Left hindlimb (tissue), 1 donor: ENCODE measurements at places on chromosomes 6 and 20.

- DNase-seq: peak; percentile 84
These were observed 44.1 kb downstream of the DPPA5 start for GRCh38 chr6:73309785-73310502.

GRCh38 chr6:2549834-2550233, 200.9 kb downstream of the MYLK4 start:
- no peak for DNase-seq

DNA sequence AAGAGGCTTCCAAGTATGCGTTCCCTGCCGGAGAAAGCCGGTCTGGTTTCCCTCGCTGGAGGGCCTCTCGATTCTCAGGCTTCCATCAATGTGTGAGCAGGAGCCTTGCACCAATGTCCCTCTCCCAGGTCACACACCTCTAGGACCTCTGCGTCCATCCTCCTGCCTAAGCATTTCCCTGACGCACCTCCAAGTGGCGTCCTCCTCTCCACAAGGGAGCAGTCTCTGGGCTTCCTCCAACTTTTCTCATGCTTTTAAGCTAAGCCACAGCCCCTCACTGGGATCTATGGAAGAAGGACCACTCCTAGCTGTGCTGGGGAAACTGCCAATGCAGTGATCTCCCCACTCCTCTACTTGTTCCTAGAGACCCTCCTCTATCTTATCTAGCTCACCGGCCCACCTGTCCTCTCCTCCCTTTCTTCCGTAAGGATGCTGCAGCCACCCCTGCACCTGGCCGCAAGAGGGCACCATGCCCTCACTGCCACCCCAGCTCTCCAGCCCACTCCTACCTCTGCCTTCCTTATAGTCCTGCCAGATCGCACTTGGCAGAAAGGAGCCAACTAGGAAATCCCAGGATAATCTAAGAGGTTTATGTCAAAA, 258.7 kb downstream of the LRFN2 start:
- DNase-seq: no peak

GRCh38 chr6:81788748-81789147, 36.3 kb upstream of the TENT5A start:
- no peak for DNase-seq

- no peak for DNase-seq
These were observed 2.3 kb downstream of the ARFRP1 start for GRCh38 chr20:63705232-63706026.

- DNase-seq: no peak
These were observed 116.8 kb downstream of the MAFB start for GRCh38 chr20:40572251-40572650.

DNA sequence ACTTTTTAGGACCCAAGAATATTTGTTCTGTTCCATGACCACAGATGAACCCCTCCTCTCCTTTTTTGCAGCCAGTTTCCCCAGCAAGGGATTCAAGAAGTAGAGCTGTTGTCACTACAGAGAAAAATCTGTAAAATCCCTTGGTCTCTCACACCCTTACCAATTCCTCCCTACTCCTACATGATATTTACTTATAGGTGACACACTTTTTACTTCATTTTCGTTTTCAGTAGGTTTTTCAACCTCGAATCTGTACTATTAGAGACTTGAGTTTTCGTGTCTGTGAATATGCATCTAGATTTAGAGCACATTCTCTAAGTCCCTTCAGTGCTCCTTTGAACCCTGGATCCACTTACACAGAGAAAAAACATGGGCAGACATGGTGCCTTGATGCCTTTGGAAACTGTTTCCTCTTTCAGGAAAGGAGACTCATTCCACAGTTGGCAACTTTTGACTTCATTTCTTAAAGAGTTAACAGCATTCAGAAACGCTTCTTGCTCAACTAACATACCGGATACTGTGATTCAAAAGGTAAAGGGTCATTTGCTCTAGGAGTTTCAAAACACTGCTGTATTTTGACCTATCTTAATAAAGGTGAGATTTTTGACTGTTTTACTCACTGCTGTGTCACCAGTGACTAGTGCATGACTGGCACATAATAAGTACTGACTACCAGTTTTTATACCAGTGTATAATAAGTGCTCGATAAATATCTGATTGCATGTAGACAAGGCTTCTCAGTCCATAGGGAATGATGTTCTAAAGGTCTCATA, 50.6 kb downstream of the LAMA4 start:
- DNase-seq: no peak

DNA sequence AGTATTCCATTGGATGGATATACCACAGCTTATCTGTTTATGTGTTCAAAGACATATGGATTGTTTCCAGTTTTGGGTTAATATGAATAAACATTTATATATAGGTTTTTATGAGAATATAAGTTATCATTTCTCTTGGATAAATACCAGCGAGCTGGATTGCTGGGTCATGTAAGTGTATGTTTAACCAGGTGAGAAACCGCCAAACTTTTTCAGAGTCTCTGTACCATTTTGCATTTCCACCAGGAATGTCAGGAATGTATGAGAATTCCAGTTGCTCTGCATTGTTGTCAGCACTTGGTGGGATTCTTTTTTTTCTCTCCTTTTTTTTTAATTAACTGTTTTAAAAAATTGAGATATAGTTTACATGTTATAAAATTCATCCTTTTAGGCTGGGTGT, 52.1 kb downstream of the PHF20 start:
- DNase-seq: no peak

- DNase-seq: no peak
These were observed 288.7 kb downstream of the CD109 start for GRCh38 chr6:73984571-73985210.

DNA sequence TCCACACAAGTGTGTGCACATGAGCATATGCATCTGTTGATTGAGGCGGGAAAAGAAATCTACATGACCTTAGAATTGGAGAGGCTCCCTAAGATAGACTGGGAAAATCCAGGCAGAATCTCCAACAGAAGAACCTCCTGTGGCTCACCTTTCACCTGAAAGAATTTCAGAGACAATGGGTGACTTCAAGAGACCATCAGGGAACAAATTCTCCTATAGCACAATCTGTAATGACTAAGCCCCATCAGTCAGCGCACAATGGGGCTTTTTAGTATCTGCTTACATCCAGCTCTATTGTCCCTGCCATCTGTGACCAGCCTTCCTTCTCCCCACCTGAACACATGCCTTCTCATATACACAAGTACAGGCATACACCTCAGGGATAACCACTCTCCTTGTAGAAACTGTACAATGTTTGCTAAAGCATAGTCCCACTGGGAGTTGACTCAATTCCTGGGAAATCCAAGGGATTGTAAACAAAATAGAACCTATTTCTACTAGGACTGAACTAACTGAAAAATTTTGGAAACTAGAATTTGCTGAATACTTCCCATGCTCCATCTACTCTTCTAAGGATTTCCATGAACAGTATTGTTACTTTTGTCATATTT, 150.8 kb upstream of the STXBP5 start:
- DNase-seq: no peak

DNA sequence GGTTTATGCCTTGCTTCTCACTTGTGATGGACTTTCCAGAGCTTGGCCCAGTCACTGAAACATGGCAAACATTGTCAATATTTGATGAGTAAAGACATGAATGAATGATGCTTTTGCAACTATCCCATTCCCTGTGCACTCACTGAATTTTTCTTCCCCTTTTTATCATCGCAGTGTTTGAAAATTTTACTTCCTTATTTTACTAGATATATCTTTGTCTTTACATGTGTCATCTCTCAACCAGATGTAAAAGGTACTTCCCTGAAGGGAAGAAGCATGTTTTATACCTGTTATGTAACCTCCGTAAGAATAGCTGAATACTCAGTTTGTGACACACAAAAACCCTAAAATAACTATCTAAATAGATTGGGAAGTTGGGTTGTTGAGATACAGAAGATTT, 544.7 kb upstream of the FLRT3 start:
- no peak for DNase-seq

GRCh38 chr6:152859225-152859624, 108.6 kb downstream of the VIP start:
- no peak for DNase-seq

DNA sequence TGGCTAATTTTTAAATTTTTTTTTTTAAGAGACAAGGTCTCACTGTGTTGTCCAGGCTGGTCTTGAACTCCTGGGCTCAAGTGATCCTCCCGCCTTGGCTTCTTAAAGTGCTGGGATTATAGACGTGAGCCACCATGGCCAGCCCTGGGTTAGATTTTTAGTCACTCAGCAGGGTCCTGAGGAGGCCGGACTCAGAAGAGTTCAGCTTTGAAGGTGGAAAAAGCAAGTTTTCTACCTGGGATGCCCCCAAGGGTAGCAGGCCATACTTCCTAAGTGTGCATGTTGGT, 44.2 kb downstream of the FGD2 start:
- DNase-seq: no peak

DNA sequence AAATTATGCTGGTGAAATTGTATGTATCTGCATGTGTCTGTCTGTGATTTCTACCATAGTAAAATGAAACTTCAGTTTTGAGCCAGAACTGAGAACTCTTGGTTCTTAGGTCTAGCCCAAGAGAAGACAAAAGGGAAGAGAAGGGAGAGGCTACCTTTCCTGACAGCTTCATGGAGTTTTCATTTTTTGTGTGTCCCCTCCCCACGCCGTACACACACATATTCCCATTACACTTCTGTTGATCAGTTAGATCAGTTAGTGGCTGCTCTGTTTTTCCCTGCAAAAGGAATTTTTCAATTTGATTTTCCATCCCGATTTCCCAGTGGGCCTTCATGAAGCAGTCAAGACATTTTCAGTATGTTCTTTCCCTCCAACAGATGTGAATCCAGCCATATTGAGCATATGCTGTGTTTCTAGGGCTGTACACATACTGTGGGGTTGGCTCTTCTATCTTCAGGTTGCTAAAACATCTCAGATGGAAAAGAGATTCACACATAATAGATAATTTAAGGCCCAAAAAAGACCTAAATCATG, 52.5 kb downstream of the HIVEP1 start:
- DNase-seq: no peak

DNA sequence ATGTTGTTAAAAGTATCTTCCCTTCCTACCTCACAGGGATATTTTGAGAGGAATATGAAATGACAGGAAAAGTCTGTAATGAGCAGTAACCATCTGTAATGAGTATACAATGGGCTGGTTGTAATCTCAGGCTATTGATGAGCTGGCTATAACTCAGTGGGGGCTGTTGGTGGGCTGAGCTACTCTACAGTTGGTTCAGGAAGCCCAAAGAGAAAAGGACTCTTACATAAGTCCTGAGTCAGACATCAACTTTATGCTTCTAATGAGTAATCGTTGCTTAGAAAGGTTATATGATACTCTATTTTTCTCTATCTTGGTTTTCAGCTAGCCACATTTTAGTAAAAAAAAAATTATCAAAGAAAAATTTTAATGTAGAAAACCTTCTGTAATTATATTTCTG, 26.4 kb downstream of the ZNF391 start:
- no peak for DNase-seq

DNA sequence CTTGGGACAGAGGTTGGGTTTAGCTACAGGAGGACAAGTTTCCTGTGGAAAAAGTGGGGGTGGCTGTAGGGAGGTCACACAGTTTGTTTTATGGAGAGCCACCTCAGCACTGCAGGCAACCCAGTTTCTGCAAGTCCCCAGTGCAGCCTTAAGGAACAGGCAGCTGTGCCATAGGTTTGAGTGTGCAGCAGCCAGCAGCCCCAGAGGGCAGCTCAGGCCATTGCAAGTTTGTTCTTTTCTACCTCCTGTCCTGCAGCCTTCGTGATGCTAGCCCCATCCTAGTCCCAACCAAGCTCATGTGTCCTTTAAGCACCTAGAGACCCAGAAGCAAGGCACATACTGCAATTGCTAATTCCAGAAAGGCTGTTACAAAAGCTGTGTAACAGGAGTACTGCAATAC, 58.8 kb downstream of the ZBTB9 start:
- DNase-seq: no peak

DNA sequence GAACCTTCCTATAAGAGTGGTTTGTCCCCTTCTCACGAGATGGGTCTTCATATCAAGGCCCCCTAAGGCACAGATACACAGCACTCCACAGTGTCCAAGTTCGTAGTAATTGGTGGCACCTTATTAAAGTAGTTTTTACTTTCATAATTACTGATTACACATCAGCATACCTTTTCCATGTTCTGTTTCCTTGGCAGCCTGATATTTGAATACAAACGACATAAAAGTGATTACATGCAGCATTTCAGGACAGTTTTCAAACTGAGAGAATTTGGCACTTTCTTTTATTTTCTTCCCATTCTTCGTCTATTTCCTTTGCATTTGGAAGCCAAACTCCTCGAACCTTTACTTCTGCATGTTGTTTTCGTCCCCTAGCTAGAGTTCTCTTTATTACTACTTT, 139.7 kb downstream of the MTHFD1L start:
- DNase-seq: no peak

GRCh38 chr6:27814665-27815424, 97.4 kb downstream of the OR2B2 start:
- peak; percentile 91 for DNase-seq

DNA sequence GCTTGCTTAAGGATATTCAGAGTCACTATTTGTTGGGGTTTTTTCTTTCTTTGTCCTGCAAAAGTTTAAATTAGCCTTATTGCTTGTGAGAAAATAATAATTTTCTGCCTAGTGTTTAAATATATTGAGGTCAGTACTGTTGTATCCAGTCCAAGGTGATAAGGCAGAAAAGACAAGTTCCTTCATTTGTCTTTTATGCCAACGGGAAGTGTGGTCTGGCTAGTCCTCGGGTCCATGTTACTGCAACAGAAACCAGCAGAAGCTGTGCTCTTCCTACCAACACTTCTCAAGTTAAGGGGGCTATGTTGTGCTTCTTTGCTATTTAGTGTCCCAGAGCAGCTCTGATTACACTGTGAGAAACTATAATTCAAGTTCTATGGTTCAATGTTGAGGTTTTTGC, 301.1 kb downstream of the TBC1D7 start:
- no peak for DNase-seq

- DNase-seq: no peak
These were observed 13.0 kb upstream of the NRM start for GRCh38 chr6:30703821-30704220.

DNA sequence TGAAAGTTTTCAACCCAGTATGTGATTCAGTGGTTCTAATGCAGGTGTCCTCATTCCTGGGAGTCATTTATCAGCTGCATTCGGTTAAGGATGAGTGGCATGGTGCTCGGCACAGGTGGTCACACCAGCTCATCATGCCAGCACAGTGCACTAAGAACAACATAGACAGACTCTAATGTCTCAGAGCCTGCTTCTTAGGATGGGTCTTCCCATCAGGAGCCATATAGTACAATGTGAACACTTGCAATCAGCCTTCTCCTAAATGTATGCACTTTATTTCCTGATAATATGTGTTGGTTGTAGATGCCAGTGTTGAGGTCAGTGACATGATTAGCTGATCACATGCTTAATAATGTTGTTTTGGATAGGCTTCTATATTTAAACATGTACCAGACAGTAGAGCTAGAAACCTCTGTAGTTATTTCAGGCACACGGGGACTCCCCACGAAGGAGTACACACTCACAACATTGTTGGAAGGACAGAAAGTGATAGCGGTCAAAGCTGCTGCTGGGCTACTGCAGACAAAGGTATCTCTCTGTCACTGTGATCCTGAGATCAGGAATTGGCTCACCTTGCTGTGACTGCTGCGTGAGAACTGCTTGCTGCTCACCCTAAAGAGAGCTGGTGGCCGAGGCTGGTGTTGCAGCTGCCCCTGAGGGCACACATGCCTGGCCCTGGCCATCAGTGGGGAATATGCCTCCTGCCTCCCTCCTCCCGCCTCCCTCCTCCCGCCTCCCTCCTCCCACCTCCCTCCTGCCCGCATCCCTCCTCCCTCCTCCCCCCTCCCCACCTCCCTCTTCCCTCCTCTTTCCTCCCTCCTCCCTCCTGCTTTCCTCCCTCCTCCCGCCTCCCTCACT, 195.4 kb downstream of the SMOC2 start:
- no peak for DNase-seq

- DNase-seq: no peak
These were observed 113.5 kb downstream of the JARID2 start for GRCh38 chr6:15359335-15359862.

- no peak for DNase-seq
These were observed 164.9 kb downstream of the EYA2 start for GRCh38 chr20:47059536-47059935.
